ENCODE measurements at places on chromosomes 16 and 17. TPM values are rescaled to one million over a fixed set of nuclear protein-coding genes. Genes with fewer than 3 reads are reported as not detected.
A peak's percentile ranks its signal among the peaks of the same experiment; 100 is the strongest.

Gene SPN
- total RNA-seq, result 5.4 TPM

Gene BICDL2
- total RNA-seq, result 0.22 TPM

Gene PIPOX
- 1.5 TPM for total RNA-seq

Gene KRTAP9-8
- not detected for total RNA-seq

Gene FBXO39
- total RNA-seq, result 0.98 TPM

Gene KRT14
- total RNA-seq, result 82.1 TPM

Gene LHX1
- not detected for total RNA-seq

Gene CCL7
- total RNA-seq, result 1.6 TPM

Gene RNFT1
- 16.3 TPM for total RNA-seq

Gene TSPAN10
- 0.85 TPM for total RNA-seq

Gene ABCA8
- 383 TPM for total RNA-seq

Gene WFIKKN2
- total RNA-seq, result 2.0 TPM

Gene KCNH6
- not detected for total RNA-seq

GRCh38 chr17:15392326-15392741 lies 50.9 kb upstream of the TEKT3 start:
- DNase-seq, result no peak

- no peak for DNase-seq
These were observed 1372.6 kb downstream of the CDH11 start for GRCh38 chr16:63749276-63749675.

- DNase-seq, result no peak
These were observed 32.5 kb upstream of the RAI1 start for GRCh38 chr17:17648762-17649161.

DNA sequence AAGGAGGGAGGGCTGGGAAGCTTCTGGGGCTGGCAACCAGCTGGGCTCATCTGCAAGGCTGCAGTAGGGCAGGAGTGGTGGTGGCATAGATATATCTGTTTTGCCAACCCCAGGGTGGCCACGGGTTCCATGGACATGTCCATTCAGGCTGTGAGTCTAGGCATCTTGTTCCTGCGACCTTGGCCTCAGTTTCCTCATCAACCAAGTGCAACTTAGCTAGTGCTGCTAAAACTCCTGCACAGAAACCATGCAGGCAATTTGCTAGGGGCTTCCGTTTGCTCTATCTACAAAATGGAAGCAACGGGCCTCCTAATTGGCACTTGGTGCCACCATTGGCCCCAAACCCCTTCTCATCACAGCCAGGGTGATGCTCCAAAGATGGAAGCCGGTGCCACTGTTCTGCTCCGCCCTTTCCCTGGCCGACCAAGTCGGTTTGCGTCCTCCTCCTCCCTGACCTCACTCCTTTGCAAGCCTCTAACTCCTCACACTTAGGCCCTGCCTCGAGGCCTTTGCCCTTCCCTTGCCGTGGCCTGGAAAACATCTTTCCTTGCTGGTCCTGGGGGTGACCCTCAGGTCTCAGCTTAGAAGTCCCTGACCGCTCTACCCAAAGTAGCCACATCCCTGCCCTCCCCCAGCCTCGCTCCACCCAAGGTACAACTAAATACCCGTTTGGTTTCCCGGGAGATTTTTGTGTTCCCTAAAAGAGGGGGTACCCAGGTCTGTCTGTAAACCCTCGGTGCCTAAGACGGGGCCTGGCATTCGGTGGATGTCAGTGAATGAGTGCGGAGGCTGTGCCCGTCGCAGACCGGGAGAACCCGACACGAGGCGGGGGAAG lies 1.2 kb downstream of the SREBF1 start:
- DNase-seq, result no peak

GRCh38 chr17:45341533-45342158 lies 24.8 kb upstream of the MAP3K14 start:
- peak; percentile 77 for DNase-seq

GRCh38 chr16:23385441-23385840 lies 67.5 kb downstream of the COG7 start:
- DNase-seq, result no peak

DNA sequence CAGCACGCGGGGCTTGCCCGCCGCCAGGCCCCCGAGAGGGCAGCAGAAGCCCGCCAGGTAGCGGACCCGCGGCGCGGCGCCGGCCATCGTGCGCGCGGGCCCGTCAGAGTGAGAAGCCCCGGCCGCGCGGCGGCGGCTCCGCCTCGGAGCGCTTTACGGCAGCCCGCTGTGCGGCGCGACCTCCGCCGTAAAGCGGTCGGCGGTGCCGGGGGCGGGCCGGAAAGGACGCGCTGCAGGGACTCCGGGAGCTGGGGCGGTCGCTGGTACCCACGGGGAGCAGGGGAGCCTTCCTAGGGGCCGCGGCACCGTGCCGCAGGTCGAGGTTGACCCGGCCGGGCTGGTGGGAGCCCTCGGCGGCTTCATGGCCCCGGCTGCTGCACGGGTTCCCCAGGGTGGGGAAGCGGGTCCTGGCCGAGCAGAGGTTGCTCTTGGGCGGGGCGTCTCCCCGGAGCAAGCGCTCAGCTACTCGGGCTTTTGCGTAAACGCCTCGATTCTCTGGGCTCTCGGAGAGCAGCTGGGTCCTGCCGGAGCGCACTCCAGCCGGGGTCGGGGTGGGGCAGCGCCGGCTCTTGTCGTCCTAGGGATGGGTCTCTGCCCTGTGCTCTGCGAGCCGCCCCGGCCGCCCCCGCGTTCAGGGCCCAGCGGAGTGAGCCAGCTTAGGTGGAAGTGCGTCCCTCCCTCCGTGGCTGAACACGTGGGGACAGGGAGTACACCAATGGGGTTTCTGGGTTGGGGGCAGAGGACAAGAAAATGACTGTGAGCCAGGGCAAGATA lies at the start of gene FAAP100:
Gene FAAP100, minus strand, starts transcription at position 110 of the 774 bp plus-strand sequence. Its CDS starts 23 bp downstream, at position 87.
- DNase-seq, result peak; percentile 84

DNA sequence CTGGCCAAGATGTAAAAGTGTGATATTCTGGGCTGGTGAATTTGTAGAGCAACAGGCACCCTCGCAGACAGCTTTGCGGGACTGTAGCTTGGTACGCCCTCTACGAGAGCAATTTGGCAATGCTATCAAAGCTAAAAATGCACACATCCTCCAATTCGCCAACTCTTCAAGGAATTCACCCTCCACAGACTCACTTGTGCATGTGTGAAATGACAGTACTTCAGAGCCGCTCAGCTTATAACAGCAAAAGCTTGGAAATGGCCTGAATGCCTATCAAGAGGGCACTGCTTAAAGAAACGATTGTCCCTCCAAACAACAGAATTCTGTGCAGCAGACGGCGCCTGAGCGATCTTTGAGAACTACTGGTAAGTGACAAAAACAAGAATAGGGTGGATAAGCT lies 130.8 kb downstream of the SDK2 start:
- DNase-seq, result no peak

- DNase-seq, result no peak
These were observed 105.2 kb upstream of the AMZ2 start for GRCh38 chr17:68142595-68142994.

DNA sequence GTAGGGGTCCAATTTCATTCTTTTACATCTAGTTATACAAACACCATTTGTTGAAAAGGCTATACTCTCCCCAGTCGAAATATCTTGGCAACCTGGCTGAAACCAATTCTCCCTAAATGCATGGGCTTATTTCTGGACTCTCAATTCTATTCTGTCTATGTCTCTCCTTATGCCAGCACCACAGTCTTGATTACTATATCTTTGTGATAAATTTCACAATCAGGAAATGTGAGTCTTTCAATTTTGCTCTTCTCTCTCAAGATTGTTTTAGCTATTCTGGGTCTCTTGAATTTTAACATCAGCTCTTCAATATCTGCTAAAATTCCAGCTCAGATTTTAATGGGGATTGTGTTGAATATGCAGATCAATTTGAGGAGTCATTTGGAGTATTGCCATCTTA lies 5.9 kb upstream of the TRIM25 start:
- no peak for DNase-seq

- no peak for DNase-seq
These were observed 17.7 kb downstream of the USP10 start for GRCh38 chr16:84717484-84717883.

DNA sequence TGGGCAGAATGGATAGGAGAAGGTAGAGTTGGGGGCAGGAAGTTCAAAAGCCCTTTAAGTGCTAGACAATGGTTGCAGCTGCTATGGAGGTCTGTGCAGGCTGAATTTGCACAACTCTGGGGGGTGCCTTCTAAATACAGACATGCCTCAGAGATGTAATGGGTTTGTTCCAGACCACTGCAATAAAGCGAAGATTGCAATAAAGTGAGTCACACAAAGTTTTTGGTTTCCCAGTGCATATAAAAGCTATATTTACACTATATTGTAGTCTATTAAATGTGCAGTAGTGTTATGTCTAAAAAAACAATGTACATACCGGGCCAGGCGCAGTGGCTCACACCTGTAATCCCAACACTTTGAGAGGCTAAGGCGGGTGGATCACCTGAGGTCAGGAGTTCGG lies 60.5 kb upstream of the MYOCD start:
- DNase-seq, result no peak

DNA sequence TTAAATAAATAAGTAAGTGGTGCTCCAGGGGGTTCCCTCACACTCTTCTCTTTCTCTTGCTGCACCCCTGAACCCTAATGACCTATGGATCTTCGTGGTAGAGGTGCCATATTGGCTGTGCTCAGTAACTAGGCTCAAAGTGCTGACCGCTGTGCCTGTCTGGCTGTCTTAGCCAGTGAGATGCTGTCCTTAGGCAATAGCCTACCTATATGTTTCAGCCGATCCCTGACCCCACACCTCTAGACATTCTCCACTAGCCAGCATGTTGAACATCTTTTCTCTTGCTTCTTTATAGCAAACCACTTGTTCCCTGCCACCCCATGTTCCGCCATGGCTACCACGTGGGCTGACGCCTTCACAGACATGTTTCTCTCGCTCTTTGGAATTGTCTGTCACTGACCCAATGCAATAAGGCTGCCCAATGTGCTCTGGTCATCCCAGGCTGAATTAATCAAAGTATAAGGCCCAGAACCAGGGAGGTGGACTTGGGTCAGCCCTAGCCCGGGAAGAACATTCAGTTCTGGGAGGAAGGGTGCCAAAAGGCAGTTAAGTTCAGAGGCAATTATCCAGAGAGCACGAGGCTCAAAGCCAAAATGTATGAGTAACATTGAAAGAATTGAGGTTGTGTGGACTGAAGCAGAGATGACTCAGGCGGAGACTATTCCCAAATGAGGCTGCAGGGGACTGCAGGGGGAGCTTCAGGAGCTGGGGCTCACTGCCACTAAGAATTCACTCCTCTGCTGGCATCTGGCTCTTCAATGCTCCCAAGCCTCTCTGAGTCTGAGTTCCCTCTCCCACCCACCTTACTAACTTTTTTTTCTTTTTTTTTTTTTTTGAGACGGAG lies 28.7 kb upstream of the TNRC6A start:
- peak; percentile 74 for DNase-seq

DNA sequence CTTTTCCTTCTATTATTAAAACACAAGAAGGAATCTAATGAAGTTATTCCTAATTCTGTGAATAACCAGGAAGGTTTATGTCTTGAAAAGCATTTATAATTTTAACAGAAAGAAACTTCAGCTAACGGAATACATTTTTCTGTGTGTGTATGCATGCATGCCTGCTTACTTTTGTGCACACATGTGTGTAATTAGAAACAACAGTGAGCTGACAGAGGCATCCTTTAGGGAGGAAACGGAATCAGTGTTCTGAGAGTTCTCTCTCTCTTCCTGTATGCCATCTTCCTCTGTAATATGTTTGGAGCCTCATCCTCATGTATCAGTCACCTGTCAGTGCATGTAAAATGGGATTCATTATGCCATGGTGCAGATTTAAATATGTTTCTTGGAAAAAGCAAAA lies 107.0 kb downstream of the MAP2K4 start:
- no peak for DNase-seq

- DNase-seq, result no peak
These were observed 510.3 kb upstream of the ZFHX3 start for GRCh38 chr16:73558219-73558618.

- no peak for DNase-seq
These were observed 54.3 kb downstream of the AMFR start for GRCh38 chr16:56370875-56371659.

GRCh38 chr17:38620551-38621277 lies 15.0 kb upstream of the SRCIN1 start:
- peak; percentile 42 for DNase-seq

DNA sequence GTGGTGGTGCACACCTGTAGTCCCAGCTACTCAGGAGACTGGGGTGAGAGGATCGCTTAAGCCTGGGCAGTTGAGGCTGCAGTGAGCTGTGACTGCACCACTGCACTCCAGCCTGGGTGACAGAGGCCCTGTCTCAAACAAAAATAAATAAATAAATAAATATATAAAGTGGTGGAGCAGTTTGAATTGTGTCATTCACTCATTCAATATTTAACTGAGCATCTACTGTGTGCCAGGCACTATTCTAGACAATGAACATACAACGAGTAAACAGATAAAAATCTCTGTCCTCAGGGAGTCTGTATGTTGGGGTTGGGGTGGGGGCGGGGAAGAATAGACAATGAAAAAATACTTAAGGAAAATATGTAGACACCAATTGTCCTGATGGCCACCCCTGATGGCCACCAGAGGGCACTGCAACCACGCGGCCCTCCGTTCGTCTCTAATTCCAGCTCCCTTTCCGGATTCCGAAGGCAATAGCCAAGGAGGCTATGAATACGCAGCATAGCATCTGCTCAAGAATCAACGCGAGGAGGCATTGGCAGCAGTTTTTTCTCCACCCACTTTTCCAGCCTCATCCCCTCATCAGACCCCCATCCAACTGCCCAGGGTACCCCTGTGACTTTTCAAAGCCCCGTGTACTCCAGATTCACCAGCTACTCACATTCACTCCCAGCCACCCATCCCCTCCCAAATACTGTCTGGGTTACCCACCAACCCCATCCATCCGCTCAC lies 21.4 kb downstream of the QPRT start:
- peak; percentile 75 for DNase-seq

DNA sequence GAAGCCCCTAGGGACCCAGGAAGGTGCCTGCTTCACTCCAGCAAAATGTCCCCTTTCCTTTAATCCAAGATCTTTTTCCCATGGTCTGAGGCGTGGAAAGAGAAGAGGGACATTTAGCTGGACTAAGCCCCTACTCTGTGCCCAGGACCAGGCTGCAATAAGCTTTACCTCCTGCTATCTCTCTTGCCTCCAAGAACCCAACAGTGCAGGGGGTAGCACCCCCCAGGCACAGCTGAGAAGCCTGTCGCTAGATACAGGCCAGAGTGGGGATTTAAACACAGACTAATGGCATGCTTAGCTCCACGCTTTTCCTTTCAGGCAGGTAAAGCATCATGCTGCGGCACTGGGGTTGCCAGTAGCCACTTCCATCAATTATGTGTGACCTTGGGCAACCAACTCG lies 24.5 kb upstream of the CCL1 start:
- DNase-seq, result no peak

DNA sequence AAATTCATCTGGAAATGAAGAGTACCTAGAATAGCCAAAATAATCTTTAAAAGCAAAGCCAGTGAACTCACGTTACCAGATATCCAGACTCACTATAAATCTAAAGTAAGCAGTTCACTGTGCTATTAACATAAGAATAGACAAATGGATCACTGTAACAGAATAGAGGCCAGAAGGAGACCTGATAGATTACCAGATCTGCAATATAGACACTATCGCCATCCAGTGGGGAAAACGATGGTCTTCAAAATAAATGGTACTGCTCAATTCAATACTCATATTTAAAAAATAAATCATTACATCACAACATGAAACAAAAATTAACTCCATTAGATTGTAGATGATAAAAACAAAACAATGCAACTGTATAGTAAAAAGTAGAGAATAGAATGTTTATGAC lies 158.6 kb upstream of the CDH8 start:
- DNase-seq, result no peak

Measured in sciatic nerve (tissue), 2 donors.